Lung (tissue), 17 donors: ENCODE measurements at places on chromosomes 4 and X. TPM values are rescaled to one million over a fixed set of nuclear protein-coding genes. Genes with fewer than 3 reads are reported as not detected.
A peak's percentile ranks its signal among the peaks of the same experiment; 100 is the strongest.

PROM1 gene
- total RNA-seq: 42.7 TPM

DNA sequence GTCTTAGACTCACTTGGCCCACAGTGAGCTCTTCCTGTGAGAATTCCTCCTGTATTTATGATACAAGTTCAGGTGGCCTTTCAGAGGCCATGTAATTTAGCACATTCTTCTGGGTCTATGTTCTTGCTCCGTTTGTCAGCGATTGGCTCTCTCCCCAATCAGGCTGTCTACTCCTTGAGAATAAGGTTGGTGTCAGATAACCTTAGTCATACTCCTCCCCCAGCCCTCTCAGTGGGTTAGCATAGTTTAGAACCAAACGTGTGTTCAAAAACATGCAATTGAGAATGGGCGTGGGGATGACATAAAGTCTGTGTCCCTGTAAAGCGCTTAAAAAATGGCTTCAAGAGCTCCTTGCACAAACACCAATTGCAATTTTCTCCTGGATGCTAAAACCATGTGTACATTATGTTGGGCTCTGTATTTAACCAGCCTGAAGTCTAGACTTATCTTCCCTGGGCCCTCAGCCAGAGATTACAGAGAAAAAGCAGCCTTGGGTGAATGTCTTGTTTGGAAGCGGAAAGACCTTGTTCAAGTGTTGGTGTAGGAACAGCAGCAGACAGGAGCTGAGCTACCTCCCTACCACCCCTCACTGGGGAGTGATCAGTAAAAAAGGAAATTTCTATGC lies 9.9 kb upstream of the CT47C1 start:
- peak; percentile 17 for DNase-seq

DNA sequence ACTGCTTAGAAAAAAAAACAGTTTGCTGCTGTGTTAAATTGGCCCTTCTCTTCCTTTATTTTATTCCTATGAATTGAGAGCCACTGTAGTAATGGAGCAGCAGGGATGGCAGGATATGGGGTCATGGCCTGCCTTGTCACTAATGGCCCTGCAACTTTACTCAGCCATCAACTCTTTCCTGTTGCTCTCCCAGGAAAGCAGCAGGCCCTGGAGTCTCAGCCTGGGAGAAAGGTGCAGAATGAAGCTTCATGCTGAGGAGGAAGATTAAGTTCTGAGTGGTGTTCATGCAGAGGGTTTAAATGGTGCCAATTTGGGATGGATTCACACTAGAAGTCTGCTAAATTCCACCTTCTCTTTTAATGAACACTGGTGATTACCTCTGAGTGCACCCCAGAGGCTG lies 285.6 kb downstream of the GPAT3 start:
- no peak for DNase-seq

DNA sequence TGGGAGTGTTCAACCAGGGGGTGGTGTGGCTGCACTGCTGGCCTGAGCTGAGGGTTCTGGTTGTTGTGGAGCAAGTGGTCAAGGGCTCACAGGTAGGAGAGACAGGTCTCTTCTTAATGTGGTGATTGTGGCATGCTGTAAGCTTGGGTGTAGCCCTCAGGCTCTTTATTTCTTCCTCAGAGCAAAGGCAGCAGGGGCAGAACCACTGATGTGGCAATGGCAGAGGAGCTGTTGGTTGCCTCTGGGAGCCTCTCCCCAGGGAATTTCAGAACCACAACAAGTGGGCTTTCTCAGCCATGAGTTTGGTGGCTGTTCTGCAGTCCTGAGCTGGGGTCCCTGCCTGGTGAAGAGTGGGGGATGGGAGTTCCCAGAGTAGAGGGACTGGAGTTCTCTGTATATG lies 1017.2 kb downstream of the SH3BGRL start:
- no peak for DNase-seq

DNA sequence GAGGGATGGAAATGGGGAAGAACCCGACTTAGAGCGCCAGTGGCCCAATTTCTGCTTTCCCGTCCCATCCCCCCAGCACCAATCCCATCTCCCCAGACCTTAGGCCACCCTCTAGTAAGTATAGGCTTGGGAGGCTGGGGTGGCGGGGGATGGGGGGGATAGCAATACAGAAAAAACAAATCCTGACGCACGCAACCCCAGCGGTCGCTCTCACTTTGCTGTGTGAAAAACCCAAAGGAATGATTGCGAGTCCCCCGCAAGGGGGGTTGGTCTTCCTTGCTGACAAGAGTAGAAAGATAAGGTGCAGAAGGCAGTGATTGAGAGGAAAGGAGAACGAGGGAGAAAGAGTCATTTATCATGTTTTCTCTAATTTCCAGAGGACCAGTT lies 863 bp downstream of the CPE start:
- DNase-seq: peak; percentile 29

TLL1 gene
- total RNA-seq: 5.7 TPM

BMP3 gene
- 24.1 TPM for total RNA-seq

GRCh38 chr4:173235050-173235449 lies 66.4 kb downstream of the GALNT7 start:
- no peak for DNase-seq
